Fibroblast of skin of left quadriceps (primary cell): ENCODE measurements at places on chromosomes 4 and X.

GRCh38 chrX:48779399-48779798 lies 7.0 kb upstream of the GATA1 start:
- no peak for DNase-seq

- DNase-seq, result no peak
Observed at GRCh38 chr4:38328989-38329729, 334.8 kb upstream of the KLF3 start.

- DNase-seq, result no peak
Observed at GRCh38 chr4:188147176-188147575, 7.9 kb downstream of the TRIML1 start.

GRCh38 chr4:138426786-138427185 lies 184.6 kb upstream of the SLC7A11 start:
- no peak for DNase-seq

DNA sequence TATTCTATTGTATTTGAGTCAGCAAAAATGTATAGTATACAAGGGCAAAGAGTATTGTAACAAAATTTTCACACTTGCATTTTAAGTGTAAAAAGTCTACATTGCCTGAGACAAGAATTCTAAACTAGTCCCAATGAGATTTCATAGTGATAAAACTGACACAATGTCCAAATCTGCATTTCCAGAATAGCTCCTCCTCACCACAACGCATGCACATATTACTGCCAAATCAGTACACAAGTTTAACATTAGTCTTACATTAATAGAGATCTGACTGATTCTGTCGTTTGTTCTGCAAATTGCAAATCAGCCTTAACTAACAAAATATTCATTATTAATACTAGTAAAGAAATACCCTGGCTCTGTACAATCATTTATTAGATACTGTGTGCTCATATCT lies 222.2 kb upstream of the NEIL3 start:
- DNase-seq, result no peak

DNA sequence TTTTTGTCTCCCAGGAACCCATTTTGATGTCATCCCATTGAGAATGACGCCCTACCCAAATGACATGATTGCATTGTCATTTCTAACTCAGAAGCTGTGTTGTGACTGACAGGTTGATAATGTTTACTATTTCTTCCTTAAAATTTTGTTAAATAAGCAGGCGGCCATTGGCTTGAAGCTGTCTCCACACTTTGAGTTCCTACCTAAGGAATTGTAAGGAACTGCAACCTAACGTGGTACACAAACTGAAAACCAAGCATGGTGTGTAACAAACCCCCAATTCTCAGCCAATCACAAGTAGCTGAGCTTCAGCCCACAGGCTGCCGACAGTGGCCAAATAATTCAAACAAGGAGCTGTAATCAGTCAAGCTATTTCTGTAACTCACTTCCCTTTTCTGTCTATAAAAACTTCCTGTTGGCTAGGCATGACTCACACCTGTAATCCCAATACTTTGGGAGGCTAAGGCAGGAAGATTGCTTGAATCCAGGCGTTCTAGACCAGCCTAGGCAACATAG lies 2.9 kb upstream of the MND1 start:
- DNase-seq, result no peak

- DNase-seq, result no peak
Observed at GRCh38 chrX:133959972-133960371, 25.4 kb downstream of the GPC3 start.

GRCh38 chr4:140382732-140383131 lies 9.3 kb downstream of the SCOC start:
- DNase-seq, result no peak

DNA sequence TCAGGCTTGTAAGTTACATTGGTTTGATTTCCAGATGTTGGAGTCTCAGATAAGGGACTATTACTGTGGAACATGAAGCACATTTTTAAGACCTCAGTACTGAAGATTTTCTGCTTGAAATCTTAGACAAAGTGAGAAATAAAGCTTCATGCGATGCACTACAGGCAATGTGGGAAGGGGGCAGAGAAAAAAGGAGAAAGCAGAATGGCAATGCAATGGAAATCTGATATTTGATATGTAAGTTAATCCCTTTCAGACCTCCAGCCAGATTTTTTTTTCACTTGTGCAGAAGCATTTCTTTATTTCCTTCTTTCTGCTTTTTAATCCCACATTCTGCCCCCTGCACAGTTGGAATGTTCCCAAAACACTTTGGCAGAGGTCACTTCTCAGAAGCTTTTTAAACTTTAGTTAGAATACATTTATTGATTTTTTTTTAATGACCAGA lies 174.3 kb downstream of the ADGRL3 start:
- DNase-seq, result peak; percentile 32

- no peak for DNase-seq
Observed at GRCh38 chr4:102878901-102879300, 10.1 kb downstream of the CISD2 start.

- DNase-seq, result no peak
Observed at GRCh38 chrX:18034504-18034903, 173.4 kb upstream of the RAI2 start.

DNA sequence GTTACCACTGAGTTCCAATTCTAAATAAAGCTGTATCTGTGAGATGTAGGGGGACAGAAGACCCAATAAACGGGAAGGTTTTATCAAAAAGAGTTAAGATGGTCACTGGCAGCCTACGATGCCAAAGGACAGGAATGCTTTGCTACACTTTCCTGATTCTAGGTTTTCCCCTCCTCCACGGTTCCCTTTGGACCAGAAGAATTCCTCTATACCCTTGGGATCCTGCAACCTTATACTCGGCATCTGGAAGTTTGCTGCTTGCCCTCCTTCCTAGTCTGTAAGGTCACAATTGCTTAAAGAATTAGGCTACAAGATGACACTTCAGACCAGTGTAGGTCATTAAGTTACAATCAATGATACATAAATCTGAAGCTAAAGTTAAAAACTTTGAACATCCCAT lies 64.3 kb downstream of the SCML2 start:
- peak; percentile 9 for DNase-seq

DNA sequence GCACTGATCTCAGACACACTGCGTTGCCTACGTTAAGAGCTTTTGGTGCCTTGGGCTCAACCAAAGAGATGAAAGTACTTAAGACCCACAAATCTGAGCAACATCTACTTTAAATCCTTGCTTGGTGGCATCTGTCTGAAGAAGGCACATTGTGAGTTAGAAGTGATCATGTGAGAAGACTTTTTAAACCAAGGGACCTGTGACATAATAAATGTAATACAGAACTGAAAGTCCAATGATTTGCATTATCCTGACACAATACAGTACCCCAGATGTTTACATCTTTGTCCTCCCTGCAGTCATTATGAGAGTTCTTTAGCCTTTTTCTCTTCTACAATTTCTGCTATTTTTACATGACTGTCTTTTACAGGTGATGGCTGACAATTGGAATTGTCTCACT lies 96.7 kb upstream of the FTHL17 start:
- DNase-seq, result no peak

- peak; percentile 4 for DNase-seq
Observed at GRCh38 chrX:71652405-71652804, 14.9 kb upstream of the LOC101059915 start.

DNA sequence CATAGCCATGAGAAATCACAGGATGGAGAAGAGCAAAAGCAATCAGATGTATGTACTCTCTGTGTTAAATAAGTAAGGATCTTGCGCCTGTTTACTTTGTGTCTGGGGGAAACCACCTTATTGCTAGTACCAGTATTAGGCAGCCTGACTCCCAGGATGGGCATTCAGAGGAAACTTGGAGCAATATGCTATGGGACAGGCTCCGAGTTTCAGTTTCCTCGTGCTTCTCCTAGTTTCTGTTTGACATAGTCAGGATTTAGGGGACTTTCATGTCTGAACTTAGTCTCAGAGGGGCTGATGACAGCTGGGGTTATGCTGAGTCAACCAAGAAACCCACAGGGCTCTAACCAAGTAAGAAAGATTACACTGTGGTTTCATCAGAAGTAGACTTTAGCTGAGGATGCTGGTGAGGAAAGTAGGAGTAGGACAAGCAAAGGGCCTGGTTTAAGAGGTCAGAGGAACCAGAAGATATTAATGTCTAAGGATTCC lies 13.5 kb downstream of the NSUN7 start:
- peak; percentile 74 for DNase-seq

GRCh38 chr4:186003746-186004145 lies 65.2 kb upstream of the TLR3 start:
- no peak for DNase-seq

GRCh38 chr4:183261953-183262775 lies 57.9 kb downstream of the CLDN22 start:
- DNase-seq, result peak; percentile 56

DNA sequence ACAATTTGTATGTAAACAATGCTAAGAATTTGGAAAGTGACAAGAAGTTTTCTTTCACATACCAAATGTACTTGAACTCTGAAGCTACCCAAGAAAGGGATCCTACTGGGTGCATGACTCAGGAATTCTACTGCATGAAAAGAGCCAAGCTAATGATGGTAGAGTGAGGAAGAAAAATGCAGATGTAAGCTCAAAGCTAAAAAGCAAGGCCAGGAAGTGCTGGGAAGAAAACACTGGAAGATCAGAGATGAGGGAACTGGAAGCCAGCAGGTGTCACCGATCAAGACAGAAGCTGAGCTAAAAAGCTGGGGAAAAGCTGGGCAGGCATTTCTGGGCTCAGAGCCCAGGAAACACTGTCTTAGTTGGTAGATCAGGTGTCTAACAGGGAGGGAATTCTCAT lies 449.1 kb downstream of the NKX6-1 start:
- DNase-seq, result no peak

DNA sequence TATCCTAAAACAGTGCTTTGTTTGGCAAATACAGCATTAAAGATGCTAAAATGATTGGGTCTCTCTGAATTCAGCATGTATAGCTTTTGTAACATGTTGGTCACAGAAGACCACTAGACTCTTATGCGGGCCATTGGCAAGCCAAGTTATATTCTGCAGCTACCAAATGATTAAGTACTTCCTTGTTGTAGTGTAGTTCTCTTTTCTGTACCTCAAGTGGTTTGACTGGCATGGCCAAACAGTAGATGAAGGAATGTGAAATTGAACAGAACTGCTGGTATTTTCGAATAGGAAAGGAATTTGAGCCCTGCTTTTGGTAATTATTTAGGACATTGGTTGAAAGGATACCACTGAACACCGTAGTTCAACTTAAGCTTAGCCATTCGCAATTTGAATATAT lies 193.9 kb upstream of the GPC4 start:
- no peak for DNase-seq

DNA sequence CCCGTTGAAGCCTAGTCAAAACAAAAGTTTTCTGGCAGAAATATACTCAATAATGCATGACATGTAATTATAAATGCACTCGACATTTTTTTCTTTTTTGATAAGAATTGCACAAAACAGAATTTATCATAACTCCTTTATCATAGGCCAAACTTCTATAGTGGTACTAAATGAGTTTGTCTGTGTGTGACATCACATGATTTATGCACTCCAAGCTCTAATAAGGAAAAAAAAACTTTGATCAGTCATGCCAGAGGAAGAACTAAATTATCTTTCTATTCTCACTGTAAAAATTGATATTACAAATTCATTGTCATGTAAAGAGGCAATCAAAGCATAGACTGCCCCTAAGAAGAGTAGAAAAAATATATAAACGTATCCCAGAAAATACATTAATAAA lies 112.4 kb upstream of the NOCT start:
- DNase-seq, result no peak

- DNase-seq, result no peak
Observed at GRCh38 chrX:7088968-7089615, 58.4 kb upstream of the STS start.

GRCh38 chrX:150486011-150486410 lies 82.4 kb upstream of the MTM1 start:
- no peak for DNase-seq

- no peak for DNase-seq
Observed at GRCh38 chrX:85897362-85898126, 149.8 kb downstream of the CHM start.

GRCh38 chrX:10971176-10971575 lies 140.0 kb upstream of the HCCS start:
- no peak for DNase-seq

- DNase-seq, result no peak
Observed at GRCh38 chr4:118923891-118924290, 35.2 kb downstream of the SYNPO2 start.

DNA sequence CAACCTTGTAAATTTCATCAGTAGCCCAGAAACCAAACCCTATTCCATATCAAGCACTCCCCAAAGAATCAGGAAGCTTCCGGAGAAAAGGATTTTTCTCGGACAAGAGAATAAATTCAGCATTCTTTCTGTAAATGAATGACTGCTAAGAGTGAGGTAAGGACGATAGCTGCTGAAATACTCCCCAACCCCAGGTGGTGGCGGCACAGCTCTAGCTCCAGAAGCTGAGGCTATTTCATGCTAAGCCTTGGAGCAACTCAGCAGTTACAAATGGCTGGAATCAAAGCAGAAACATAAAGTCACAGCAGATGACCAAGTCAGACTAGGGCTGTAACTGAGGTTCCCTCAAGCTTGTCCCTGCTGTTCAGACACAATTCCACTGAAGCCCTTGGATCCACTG lies 13.9 kb upstream of the PCDH19 start:
- DNase-seq, result no peak

DNA sequence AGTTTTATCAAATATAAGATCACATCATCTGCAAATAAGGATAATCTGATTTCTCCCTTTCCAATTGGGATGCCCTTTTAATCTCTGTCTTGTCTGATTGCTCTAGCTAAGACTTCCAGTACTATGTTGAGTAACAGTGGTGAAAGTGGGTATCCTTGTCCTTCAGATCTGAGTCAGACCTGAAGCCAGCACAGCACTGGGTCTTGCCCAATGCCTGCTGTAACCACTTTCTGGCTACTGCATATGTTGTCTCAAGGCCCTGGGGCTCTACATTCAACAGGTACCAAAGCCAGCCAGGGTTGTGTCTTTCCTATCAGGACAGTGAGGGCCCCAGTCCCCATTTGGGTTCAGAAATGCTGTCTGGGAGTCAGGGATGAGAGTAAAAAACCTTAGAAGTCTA lies 90.3 kb downstream of the CYSLTR1 start:
- no peak for DNase-seq

- DNase-seq, result no peak
Observed at GRCh38 chr4:4455210-4455865, 68.4 kb downstream of the NSG1 start.

- no peak for DNase-seq
Observed at GRCh38 chr4:60404027-60404426, 796.1 kb upstream of the ADGRL3 start.

- DNase-seq, result no peak
Observed at GRCh38 chr4:110071466-110071865, 126.9 kb downstream of the ELOVL6 start.

GRCh38 chr4:141430686-141431085 lies 205.7 kb upstream of the IL15 start:
- no peak for DNase-seq

- DNase-seq, result no peak
Observed at GRCh38 chrX:915427-916229, 285.0 kb downstream of the SHOX start.

DNA sequence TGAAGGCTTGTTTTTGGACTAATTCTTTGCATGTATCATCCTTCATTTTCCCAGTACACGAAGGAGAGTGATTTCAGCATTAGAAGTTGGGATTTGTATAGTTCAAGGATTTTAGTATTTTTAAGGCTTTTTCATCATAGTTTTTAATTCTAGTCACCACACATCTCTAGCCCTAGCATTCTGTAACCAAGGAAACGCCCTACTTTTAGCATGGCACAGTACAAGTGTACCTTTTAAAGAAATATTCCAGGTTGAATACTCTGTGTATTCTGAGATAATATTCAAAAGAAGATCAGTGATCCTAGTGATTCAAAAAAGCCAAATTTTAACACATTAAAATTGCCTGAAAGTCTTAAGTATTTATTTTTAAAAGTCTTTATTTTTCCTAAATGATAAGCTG lies 150.5 kb downstream of the RAP1GDS1 start:
- DNase-seq, result no peak
